ENCODE measurements at places on chromosomes 1 and 21.

- no peak for DNase-seq
These were observed 118.4 kb downstream of the HIVEP3 start for GRCh38 chr1:41800311-41800829.

DNA sequence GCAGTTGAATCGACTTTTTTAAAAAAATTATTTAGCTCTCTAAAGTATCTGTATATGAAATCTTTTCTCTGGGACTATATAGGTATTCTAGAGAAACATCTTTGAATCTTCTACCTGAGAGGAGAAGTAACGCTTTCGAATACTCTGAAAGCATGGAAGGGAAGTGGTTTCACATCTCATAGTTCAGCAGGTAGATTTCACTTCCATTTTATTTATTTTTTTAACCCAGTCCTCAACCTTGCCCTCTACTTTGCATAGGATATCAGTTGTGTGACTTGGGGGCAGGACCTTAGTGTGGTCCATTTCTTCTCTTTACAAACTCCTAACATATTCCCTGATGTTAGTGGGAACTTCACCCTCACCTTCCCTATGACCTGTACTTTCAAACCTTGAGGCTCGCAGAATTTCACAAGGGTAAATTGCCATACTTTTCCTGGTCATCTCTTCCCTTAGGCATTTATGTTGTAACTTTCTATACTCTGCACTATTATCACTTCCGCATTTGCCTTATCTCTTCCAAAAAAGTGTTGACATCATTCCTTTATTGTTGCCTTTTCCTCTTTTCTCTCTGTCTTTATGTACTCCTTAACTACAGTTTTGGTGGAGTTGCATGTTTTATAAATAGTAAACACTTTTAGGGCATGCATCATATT is 1208.5 kb upstream of the ADGRL4 start:
- no peak for DNase-seq

DNA sequence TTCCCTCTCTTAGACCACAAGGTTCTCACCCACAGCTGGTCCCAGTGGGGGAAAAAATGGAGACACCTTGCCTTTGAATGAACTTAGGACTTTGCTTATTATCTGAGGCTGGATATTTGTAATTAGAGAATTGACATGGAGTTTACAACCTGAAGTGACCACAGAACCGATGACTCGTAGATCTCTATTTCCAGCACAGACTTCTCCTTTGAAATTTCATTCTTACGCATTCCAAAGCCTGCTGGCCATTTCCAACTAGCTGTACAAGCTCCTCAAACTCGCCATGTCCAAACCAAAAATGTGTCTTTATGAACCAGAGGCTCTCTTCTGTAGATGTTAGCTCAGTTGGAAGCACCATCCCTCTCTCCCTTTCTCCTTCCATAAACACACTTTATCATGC is 12.0 kb downstream of the RAB7B start:
- DNase-seq: no peak

- DNase-seq: no peak
These were observed 19.0 kb upstream of the ABCG1 start for GRCh38 chr21:42199868-42200463.

- no peak for DNase-seq
These were observed 54.0 kb upstream of the RASAL2 start for GRCh38 chr1:178039891-178040290.

DNA sequence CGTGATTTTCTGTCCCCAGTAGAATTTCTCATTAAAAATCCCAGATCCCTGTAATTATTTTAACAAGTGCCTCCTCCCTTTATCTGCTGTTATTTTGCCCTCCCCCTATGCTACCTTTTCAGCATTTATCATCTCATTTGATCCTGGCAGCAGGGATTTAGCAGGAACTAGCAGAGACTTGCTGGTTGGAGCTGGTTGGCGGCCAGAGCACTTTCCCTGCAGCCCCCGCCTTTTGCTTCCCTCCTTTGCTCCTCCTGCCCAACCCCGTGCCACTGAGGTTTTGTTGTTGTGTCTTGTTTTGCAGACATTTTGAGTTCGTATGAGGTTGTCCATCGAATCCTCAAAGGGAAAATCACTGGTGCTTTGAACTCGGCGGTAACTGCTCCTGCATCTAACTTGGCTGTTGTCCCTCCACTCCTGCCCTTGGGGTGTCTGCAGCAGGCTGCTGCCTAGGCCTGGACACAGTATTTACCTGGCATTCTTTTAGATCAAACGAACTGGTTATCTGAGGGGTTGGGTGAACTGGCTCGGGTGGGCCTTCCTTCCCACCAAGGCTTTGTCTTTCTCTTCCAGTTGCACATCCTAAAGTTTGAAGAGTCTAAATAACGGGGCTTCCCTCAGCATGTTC is 11.2 kb downstream of the UBE2Q1 start:
- no peak for DNase-seq

DNA sequence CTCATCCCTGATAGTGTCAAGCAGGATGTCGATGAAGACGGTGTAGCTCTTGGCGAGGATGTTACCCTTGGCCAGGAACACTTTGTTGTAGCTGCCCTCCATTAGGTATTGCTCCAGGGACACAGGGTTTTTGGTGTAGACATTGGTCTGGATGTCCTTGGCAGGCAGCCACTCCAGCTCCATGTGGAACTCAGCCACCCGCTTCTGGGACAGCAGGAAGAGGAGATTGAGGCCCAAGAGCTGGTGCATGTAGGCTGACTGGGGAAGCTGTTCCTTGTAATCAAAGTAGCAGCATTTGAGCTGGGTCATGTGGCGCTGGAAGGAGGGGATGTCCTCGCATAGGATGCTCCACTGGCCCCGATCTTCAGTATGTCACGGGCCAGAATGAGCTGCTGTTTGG is 9.5 kb downstream of the IL6R start:
- no peak for DNase-seq

GRCh38 chr1:193562121-193562520 is 375.7 kb upstream of the B3GALT2 start:
- DNase-seq: no peak

- DNase-seq: no peak
These were observed 15.9 kb upstream of the CPLANE2 start for GRCh38 chr1:16252912-16253311.

GRCh38 chr1:59878370-59878769 is 48.2 kb downstream of the CYP2J2 start:
- no peak for DNase-seq

DNA sequence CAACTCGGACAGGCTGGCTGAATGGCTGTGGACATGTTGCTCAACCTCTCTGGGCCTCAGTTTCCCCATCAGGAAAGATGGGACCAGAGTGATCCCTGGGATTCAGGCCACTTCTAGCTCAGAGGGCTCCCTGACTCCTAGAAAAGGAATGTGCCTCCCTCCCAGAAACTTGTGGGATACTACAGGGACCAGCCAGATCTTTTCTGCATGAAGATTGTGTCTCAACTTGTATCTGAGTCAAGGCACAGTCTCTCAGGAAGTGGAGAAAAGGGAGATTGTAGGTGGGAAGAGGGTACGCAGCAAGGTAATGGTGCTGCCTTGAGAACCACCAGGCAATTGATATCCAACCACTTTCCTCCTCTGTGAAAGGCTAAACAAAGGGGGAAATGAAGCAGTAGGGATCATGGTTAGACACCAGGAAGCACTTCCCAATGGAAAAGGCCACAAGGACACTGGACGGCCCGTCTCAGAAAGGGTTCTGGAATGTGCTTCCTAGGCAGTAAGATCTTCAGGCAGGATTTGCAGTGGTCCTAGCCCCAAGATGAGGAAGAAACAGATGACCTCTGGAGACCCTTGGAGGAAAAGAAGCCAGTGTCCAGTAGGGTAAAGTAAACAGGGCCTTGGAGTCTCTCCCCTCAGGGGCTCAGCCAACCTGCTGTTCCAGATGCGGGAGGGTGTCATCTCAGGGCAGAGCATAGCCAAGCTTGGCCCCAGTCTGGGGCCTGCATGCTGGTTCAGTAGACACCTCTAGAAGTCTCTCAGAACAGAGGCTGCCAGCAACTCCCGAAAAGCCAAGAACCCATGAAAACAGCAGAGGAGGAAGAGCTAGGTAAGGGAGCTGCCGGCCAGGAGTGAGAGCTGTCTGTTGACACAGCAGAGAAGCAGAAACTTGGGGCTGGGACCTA is 16.8 kb downstream of the IFFO2 start:
- DNase-seq: no peak

DNA sequence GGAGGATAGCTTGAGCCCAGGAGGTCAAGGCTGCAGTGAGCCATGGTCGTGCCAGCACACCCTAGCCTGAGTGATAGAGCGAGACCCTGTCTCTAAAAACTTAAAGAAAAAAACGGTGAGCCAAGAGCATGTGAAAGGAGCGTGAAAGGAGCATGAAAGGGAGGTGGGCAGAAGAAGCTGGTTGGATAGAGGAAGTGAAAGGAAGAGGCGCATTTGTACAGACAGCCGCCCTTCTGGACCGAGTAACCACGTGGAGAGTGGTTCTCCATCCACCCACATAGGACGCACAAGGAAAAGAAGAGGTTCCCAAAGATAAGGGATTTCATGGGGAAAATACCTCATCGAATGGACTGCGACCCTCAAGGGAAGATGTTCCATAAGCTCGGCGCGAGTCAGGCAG is 60.4 kb upstream of the IFNAR2 start:
- no peak for DNase-seq

DNA sequence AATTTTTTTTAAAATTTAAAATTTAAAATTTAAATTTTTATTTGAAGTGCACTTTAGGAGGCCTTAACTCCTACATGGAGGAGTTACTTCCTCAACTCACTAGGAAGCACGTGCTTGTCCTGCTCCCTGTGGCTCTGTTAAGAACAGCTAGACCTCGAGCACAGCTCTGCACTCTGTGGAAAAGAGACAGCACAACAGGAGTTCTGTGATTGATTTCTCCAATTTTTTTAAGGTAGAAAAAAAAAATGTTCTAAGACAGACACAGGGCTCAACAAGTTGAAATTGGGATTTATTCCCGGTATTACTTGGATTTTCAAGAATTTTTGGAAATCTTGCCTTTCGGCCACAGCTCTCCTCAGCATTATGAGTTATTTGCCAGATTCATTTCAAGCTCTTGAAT is 356.6 kb upstream of the LYPLAL1 start:
- DNase-seq: no peak

- DNase-seq: no peak
These were observed 43.5 kb downstream of the CHML start for GRCh38 chr1:241596633-241597032.

- DNase-seq: peak; percentile 65
These were observed 46.2 kb upstream of the BCL9 start for GRCh38 chr1:147494998-147495580.

DNA sequence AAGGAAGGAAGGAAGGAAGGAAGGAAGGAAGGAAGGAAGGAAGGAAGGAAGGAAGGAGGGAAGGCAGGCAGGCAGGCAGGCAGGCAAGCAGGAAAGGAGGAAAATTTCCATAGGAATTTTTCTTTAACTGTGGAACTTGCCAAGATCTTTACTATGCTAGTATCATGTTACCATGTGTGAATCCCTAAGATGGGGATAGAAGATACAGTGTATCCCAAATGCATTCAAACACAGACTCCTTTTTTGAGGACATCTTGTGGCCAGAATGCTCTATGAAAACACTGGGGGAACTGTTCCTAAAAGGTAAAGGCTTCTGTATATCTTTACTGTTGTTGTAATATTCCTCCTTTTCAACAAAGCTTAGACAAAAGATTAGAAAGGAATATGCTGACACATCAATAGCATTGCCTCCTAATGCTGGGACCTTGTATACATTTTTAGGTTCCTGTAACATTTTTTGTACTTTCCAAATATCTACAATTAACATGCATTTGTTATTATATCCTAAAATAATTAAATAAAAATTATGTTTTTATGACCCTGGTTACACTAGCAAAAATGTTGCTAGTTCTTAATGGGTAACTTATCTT is 20.6 kb downstream of the CCDC190 start:
- DNase-seq: no peak

DNA sequence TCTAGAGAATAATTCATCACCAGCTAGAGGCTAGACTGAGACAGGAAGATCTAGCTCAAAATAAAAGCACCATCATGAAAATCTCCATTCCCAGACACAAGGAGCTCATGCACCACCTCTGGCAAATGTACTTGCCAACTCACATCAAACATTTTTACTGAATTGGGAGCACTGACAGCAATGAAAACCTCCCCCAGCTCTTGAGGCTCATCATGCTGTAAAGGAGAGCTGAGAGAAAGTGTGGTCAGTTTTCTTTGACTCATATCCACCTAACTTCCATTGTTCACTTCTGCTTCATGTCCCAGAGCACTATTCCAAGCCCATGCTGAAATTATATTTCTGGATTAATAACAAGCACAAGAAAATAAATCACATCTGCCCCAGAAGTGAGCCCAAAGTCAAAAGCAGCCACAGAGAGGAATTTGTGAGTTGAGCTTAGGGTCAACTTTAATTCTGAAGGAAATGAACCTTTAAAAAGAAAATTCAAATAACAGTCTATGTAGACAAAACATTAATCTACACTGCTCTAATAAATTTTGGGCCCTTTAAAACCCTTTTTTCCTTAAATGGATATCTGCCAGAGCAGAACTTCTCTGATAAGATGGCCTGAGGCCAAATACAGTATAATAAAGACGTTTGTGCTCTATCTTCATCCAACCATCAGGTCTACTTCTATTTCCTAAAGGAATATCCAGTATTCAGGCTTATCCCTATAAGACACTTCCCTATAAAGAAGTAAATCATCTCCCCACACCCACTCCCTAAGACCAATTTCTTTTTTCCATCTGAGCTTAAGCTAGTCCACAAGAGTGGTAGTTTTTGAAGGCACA is 85.9 kb upstream of the ADAM30 start:
- DNase-seq: no peak

- no peak for DNase-seq
These were observed 96.6 kb downstream of the SEC16B start for GRCh38 chr1:177873238-177873637.

DNA sequence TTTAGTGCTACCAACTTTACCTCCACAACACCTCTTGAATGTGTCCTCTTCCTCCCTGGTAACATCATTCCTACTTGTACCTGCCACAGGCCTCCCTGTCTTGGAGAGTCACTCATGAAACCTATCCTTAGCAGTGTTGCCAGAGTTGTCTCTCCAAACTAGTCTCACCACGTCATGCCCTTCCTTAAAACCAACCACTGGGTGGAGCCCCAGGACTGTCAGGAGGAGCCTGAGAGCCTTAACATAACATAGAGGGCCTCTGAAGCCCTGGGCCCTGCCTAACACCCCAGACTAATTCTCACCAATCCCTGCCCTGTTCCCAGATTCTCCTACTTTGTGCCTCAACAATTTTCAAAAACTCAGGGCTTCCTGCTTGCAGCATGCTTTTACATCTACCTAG is 65.3 kb downstream of the ZNF697 start:
- DNase-seq: no peak

GRCh38 chr1:237124856-237125462 is 83.0 kb downstream of the RYR2 start:
- DNase-seq: no peak

GRCh38 chr1:28983509-28984310 is 69.3 kb downstream of the EPB41 start:
- no peak for DNase-seq

Measured in activated gamma-delta T cell treated with Interleukin-2 at 50 U/mL for 16 hours (primary cell).